ENCODE measurements at places on chromosomes 3 and 15.

DNA sequence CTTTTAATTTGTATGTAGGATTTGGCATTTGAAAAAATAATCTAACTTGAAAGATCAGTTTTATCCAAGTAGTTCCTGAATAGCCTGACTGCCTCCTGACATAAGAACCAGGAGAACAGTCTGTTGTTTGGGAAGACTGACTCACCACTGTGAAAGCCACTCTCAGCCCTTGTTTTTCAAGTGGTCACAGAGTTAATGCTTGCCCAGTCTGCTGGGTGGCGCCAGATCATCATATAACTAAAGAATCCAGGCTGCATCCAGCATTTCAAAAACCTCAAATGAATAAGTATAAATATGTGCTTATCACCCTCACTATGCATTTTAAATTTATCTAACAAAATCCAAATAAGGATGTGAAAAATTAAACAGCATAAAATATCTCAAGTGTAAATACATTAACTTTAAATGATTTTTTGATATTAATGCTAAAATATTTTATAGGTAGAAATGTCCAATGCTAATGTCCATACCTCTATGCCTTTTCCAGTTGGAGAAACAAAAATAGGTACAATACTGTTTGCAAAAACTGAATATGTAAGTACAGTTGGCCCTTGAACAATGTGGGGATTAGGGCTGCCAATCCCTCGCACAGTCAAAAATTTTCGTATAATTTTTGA lies 26.9 kb upstream of the ZBBX start:
- DNase-seq: peak; percentile 59

- no peak for DNase-seq
Measured at GRCh38 chr15:50189633-50190032, 7.6 kb downstream of the SLC27A2 start.

DNA sequence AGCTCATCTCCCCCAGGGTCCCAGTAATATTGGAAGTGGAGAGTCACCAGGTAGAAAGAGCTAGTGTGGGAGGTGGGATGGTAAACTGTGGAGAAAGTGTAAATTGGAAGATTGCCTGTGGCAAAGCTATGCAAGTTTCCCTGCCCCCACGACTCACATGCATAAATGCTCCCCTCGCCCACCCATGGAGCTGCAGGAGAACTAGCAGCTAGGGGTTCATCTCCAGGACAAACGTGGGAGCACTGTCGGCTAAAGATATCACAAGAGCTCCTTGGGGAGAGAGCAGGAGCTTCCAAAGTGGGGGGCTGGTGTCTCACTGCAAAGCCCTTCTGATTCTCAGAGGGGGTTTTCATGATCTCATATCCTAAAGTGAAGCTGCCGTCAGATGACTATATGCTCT lies 91.4 kb upstream of the PLCL2 start:
- DNase-seq: no peak

DNA sequence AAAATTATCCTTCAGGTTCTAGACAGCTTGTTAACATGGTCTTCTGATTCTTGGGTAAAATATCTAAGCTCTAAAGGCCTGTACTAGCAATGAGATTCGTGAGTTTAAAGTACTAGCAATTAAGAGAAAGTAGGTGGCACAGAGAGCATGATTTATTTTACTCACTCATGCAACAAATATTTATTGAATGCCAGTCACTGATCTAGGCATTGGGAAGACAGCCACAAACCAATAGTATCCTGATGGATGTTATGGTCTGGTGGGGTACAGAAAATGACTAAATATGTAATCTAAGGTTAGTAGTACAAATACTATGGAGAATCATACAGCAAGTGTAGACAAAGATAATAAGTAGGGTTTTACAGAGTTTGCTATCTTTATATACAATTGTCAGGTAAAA lies 751.3 kb downstream of the ZNF385D start:
- no peak for DNase-seq

GRCh38 chr3:152071924-152072323 lies 196.8 kb upstream of the MBNL1 start:
- DNase-seq: peak; percentile 11

GRCh38 chr3:15528854-15529537 lies 7.5 kb upstream of the COLQ start:
- no peak for DNase-seq

DNA sequence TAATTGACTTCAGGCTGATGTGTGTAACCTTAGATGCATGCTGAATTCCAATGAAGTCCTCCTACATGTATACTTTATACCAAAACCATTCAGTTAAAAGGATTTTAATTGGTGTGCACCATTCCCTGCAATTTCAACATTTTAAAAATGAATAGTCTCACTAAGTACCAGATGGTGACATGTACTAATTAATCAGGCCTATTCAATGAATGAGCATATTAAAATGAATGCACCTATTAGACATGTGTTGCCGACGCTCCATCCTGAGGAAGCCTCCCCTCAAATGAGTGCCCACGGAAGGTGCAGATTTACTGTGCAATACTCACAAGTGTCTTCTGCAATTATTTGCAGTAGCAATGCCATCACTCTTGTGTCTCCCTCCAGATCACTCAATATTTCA lies 124.7 kb upstream of the TSPAN3 start:
- no peak for DNase-seq

- no peak for DNase-seq
Measured at GRCh38 chr15:23687143-23687470, at the start of gene NDN. Gene NDN, minus strand, starts transcription at chr15:23687305. Its CDS starts 88 bp downstream, at chr15:23687217.

DNA sequence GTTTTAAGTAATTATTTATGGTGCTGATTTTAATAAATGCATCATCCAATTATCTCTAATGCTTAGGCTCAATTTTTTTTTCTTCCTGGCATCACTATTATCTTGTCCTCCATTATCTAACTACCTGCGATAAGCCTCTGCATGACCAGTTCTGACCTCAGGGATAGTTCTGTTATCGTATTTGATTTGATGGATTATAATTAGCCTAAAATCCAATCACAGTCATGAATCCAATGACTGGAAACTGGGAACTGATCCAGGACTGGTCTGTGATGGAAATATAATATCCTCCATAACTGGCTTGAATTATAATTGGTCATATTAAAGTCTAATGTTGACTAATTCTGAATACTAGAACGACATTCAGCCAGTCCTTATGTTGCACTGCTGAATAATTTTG lies 1.1 kb downstream of the MYH15 start:
- DNase-seq: no peak

DNA sequence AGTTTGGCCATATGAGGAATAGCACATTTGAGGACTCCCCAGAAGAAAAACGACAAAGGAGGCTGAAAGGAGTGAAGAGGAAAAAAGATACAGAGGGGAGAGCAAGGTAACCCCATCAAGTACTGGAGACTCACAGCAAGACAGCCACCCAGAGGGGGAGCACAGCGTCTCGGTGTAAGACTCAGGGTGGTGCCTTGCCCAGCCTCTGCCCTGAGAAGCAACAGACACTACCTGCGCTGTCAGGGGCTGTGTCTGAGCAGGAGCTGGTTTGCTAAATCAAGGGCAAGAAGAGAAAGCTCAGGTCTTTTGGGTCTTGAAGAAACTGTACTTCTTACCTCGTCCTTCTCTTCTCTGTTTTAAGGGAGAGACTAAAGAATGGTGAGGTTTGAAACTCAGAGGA lies 27.9 kb downstream of the FBXO45 start:
- no peak for DNase-seq

DNA sequence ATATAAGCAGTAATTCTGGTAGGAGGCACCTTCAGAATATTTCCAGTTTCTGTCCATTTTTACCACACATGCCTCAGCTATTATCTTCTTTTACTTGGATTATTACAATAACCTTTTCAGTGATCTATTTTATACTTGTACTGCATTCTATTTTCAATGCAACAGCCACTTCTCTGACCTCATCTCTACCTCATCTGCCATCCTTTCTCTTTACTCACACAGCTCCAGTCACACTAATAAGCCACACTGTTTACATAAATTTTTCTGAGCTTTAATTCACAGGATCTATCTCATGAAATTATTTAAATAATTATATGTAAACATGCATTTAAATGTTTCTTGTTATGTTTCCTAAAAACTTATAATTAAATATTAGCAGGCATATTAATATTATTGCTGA lies 47.3 kb upstream of the BCHE start:
- DNase-seq: peak; percentile 9

- no peak for DNase-seq
Measured at GRCh38 chr3:110393941-110394340, 677.7 kb upstream of the NECTIN3 start.

GRCh38 chr3:65995030-65995429 lies 43.7 kb downstream of the MAGI1 start:
- DNase-seq: no peak

GRCh38 chr3:23937296-23937695 lies 7.8 kb upstream of the NR1D2 start:
- DNase-seq: no peak
